ENCODE measurements at places on chromosomes 2 and 18. TPM values are rescaled to one million over a fixed set of nuclear protein-coding genes. Genes with fewer than 3 reads are reported as not detected.

Gene DOK6
- total RNA-seq = 5.4 TPM

Gene TAF4B
- total RNA-seq = 5.1 TPM

Gene PDE1A
- total RNA-seq = 3.6 TPM

Gene SF3B6
- 102 TPM for total RNA-seq

DNA sequence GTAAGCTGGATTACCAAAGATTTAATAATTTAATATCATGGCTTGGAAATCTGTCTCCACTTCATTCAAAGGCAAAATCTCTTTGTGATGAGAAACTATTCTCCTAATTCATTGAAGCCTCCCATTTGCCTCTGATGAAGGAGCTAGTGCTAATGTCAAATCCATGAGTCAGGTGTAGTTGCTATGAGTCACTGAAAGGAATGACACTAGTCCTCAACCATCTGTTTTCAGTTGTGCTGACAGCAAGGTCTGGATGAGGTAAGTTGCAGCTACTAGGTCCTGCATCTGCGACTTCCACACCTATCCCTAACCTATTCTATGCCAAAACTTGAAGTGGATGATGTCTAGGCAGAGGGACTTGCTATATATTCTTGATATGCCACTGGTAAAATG is 324.0 kb upstream of the UBE2E3 start:
- peaks cover 3% of the 10 kb centered on the region for H3K27me3 ChIP-seq
- DNase-seq = no peak
- H3K27ac ChIP-seq = no peak overlapping the region
- no peaks in the 10 kb centered on the region for H3K36me3 ChIP-seq

- H3K4me3 ChIP-seq = peak overlapping the region; percentile 16
- H3K4me1 ChIP-seq = peaks cover 24% of the 10 kb centered on the region
- DNase-seq = no peak
- no peak overlapping the region for H3K27ac ChIP-seq
- H3K27me3 ChIP-seq = no peaks in the 10 kb centered on the region
Measured at GRCh38 chr2:138490673-138491494, 10.7 kb upstream of the SPOPL start.

DNA sequence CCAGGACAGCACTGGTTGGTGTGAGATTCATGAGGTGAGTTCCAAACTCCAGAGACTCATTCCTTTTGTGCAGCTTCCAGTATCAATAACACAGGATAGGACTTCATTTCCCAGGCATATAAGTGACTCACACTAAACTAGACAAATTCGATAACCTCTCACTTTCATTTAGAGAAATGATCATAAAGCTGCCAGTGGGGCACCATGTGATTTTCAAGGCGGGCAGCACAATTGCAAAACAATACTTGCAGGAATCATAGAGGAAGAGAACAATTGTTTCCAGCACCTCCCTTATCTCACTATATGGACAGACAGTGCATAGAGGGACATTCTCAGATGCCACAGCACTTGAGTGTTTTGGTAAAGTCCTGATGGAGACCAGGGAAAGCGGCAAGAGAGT is 31.3 kb upstream of the DNAH7 start:
- H3K4me3 ChIP-seq = no peak overlapping the region
- DNase-seq = no peak
- peaks cover 3% of the 10 kb centered on the region for H3K27me3 ChIP-seq
